ENCODE measurements at places on chromosomes 13 and 19. TPM values are rescaled to one million over a fixed set of nuclear protein-coding genes. Genes with fewer than 3 reads are reported as not detected.

DNA sequence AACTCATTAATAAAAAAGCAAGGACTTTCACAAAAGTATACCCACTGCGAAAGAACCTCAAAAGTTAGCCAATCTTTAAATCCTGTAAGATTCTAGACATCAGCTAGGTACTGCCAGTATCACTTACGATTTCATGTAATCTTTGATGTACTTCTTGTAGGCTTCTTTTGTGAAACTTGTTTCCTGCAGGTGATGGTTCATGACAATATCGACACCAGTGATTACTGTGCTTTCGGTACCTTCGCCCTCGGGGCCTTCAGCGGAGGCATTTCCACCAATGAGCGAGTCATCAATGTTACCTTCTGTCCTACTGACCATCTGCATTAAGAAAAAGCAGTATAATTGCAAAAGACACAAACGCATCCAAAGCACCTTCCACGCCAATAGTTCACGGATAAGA is 1.1 kb downstream of the TPT1 start:
- no peak for DNase-seq

DNA sequence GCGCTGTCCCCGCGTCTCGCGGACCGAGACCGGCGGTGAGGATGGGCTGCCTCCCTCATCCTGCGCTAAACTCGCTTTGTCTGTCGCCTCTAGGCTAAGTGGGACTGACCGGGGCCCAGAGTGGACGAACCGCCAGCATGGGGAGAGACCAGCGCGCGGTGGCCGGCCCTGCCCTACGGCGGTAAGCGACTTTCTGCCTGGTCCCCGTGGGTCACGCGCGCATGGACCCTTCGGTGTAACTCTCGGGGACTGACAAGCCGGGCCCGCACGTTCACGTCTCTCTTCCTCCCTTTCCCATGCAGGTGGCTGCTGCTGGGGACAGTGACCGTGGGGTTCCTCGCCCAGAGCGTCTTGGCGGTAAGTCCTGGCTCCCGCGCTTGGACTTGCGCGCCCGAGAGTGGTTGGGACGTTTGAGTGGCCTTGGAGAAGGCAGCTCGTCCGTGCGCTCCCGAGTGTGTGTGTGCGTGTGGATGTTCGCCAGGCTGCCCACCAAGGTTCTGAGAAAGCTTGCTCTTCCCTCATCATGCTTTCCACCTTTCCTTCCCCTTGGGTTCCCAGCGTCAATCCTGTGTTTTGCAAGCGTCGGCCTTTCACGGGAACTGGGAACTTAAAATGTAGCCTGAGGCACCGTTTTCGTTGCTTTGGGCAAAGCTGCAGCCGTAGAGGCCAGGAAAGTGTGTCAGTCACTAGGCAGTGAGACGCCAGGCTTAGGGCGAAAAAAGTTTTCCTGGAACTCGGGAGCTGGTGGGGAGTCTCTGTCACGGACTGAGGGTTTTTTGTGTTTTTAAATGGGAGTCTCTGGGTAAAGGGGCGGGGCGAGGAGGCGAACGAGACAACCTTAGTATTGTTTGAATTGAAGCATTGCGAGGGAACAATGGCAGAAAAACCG is 927 bp downstream of the COL4A2 start:
- DNase-seq = no peak

Gene FRY
- total RNA-seq = 4.7 TPM

DNA sequence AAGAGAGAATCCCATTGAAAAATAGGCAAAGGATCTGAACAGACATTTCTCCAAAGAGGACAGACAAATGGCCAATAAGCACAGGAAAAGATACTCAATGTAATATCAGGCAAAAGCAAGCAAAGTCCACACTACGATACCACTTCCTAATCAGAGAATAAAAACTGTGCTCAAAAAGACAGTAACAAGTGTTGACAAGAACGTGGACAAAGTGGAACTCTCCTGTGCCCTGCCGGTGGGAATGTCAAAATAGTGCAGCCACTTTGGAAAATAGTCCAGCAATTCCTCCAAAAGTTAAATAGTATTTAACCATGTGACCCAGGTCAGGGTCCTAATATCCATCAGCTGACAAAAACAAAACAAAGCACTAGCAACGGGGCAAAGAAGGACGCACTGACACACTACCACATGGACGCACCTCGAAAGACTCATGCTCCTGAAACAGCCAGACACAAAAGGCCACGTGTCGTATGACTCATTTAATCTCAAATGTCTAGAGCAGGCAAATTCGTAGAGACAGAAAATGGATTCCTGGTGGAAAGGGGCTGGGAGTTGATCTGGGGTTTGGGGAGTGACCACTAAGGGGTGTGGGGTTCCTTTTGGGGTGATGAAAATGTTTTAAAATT is 5.2 kb downstream of the MIER2 start:
- no peak for DNase-seq

Gene CALR3
- not detected for total RNA-seq

DNA sequence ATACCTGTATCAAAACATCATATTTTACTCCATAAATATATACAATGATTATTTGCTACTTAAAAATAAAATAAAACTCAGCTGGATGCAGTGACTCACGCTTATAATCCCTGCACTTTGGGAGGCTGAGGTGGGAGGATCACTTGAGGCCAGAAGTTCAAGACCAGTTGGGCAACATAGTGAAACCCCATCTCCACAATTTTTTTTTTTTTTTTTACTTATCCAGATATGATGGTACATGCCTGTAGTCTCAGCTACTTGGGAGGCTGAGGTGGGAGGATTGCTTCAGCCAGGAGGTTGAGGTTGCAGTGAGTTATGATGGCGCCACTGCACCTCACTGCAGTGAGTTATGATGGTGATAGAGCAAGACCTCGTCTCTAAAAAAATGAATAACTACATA is 22.4 kb downstream of the POU2F2 start:
- no peak for DNase-seq

All from activated B cell treated with CpG ODN at 0.5 μM for 24 hours (primary cell).